D341Med (cell line): ENCODE measurements at places on chromosomes 5 and 9.
A peak's percentile ranks its signal among the peaks of the same experiment; 100 is the strongest.

GRCh38 chr5:132837868-132838267 is 7.4 kb upstream of the SHROOM1 start:
- no peak for DNase-seq

DNA sequence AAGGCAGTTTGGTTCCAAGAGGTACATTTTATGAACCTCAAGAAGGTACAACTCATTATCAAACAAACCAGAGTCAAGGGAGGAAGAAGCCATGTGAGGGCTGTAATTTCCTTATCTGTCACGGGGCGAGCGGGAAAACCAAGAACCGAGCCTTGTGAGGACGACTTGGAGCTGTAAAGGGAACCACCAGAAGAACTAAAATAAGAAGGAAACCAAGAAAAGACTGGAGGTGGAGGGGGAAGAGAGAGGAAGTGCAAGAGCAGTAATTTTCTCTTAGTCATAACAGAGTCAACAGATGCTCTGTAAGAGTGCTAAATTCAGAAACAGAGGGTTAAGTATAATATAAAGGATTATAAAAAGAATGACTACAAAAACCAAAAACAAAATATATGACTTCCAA is 127.1 kb downstream of the DIRAS2 start:
- no peak for DNase-seq

GRCh38 chr5:17058438-17058837 is 122.3 kb upstream of the MYO10 start:
- DNase-seq, result no peak

- DNase-seq, result no peak
Observed at GRCh38 chr5:11925701-11926100, 21.5 kb upstream of the CTNND2 start.

DNA sequence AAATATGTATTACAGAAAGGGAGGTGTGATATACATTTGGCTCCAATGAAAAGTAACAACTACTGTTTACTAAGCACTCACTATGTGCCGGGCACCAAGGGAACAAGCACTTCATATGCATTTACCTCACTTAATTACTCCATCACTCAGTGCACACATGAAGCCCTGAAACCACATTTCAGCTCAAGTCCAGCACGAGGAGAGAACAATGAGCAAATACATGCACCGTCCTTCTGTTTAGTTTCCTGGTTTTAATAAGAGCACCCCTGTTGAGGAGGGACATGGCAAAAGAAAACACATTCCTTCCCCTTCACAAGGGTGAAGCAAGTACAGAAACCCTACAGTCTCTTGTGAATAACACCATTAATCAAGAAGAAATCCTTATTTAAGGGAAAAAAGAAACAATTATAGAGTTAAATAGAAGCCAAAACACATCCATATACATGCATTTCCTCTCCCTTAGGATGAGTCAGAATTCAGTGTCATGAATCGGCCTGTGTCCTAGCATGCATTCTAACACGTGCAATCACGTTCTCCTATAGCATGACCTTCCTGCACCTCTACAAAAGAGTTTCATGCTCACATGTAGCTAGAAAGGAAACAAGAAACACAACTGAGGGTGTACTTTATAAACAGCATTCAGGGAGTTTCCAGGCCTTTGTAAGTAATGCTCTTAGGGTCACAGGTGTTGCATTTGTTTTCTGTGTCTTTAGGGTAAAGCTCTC is 411.6 kb downstream of the BNC2 start:
- DNase-seq, result no peak

- DNase-seq, result peak; percentile 48
Observed at GRCh38 chr5:142014911-142015584, 2.2 kb upstream of the GNPDA1 start.

GRCh38 chr9:107067739-107068416 is 204.9 kb downstream of the ZNF462 start:
- no peak for DNase-seq

DNA sequence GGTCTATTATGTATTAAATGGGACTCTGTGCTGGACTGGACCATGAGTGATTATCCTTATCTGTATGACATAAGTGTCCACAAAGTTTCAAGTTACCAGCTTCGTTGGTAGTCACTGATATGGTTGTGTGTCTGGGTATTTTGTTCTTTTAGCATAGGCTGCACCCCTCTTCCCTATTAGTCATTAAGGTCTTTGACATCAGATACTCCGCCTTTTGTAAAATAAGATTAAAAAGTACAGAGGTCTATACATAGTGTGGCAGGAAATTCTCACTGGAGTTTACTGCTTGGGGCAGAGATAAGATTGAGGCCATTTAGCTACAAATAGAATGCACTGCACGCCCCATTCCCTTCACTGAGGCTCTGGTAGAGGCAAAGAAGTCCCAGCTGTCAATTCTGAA is 99.4 kb downstream of the TMEM215 start:
- DNase-seq, result no peak

GRCh38 chr9:26809795-26810194 is 82.8 kb downstream of the CAAP1 start:
- DNase-seq, result no peak

DNA sequence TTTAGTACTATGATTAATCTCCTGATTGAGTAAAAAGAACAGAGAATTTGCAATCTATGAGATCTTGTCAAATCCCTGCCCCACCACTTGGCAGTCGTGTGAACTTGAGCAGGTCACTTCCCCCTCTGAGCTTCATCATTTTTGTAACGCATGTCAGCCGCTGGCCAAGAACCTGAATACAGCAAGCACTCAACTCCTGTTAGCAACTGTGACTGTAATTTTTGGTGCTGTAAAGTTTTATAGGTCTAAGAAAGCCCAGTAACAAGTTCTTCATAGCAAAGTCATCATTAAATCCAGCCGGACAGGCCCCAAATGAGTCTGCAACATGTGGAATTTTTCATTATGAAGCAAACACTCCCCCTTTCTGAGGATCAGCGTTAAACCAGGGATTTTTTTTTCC is 49.4 kb downstream of the DRD1 start:
- DNase-seq, result no peak

- no peak for DNase-seq
Observed at GRCh38 chr9:7243838-7244237, 486.1 kb downstream of the KDM4C start.

DNA sequence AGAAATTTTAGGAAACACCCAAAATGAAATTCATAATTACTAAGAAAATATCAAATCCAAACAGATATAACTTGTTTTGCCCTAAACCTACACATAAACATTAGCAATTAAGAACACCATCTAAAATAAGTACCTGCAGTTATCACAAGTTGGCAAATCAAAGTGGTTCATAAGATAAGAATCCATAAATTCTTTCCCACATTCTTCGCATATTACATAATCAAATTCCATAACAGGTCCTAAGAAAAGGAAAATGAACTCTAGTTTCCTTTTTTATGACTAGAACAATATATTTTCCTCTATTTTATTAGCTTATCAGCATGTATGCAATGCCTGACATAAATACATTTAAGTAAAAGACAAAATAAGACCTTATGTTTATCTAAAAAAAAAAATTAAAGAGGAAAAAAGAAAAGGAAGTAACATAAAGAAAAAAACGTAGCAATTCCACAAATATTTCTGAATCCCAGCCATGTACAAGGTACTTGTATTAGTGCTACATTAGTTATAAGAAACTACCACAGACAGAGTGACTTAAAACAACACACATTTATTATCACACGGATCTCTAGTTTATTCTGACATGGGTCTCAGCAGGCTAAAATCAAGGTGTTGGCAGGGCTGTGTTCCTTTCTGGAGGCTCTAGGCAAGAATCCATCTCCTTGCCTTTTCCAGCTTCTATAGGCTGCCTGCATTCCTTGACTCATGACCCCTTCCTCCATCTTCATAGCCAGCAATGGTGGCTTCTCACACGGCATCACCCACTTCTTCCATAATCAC is 7.5 kb downstream of the XPA start:
- DNase-seq, result no peak

DNA sequence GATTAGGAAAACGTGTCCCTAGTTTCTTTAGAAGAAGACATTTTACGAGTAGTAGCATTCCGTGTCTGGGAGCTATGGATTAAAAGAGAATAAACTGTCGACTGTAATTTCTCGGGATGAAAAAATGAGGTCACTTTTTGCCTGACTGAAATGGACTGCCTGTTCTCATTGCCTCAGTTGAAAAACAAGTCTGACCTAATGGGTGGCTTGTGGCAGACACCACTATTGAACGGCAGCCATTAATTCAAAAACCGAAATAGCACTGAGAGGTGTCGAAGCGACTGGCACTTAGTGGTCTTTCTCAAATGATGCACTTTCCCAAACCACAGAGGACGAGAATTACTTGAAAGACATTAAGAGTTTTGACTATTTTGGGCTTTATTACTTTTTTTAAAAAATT is 35.4 kb downstream of the OSTF1 start:
- DNase-seq, result no peak

DNA sequence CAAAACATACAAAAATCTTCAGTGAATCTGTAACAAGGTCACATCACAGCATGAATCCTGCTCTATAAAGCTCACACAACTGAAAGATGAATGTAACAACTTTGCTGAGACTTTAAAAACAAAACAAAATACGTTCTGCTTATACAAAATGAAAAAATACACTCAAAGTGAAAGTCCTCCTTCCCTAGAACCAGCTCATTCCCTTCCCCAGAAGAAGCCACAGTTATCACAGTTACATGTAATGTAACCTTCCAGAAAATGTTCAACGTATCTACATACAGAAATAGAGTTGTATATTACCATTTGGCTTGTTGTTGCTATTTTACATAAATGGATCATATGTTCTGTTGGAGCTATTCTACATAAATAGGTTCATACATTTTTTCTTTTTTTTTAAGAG is 2.6 kb downstream of the AUH start:
- DNase-seq, result no peak
